ENCODE measurements at places on chromosomes 12 and 14.

DNA sequence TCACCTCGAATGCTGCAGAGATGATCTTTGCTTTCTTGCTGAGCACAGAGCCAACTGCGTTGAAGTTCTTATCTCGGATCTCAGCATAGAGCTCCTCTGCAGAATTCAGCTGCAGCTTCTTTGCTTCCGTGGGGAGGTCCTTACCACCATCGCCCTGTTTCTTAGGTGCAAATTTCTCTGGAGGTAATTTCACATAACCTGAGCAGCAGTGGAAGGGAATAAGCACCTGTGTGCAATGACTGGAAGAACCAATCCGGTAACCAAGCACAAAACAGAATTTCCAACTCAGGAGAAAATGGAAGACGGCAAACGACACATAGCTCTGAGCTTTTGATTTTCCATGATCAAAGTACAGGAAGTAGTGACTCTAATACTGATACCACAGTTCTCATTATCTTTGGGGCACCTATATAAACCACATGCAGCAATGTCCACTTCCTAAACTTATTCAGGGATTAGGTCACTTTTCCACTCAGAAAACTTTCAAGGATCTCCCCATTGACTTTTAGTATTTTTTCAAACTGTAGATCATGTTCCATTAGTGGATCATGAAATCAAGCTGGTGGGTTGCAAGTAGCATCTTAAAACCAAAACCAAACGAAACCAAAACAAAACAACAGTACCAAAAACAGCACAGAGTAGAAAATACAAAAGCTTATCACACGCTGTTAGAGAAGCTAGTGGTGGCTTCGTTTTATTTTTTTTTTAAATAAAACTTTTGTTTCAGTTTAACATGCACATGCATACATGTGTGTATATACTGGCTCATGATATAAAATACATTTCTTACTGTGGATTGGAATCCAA lies 18.9 kb upstream of the DIABLO start:
- no peak for DNase-seq

GRCh38 chr12:96343347-96343954 lies 56.8 kb downstream of the CDK17 start:
- no peak for DNase-seq

DNA sequence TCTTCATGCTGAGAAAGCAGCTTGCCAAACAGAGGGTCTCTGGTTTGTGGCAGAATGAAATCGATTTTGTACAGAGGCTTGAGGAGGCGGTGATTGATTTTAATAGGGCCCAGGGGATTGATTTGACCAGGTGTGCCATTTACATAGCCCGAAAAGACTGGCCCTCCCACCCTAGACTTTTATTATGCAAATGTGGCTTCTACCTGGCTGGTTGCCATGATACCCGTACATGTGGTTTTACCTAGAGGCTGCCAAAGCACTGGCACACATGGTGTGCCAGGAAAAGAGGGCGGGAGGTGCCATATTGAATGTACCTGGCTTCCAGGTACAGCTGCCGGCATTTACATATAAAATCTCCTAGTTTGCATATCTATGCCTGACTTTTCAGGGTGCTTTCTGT lies 18.0 kb upstream of the GUCY2C start:
- DNase-seq, result no peak

- no peak for DNase-seq
These were observed 7.8 kb upstream of the DYNLL1 start for GRCh38 chr12:120488057-120488640.
